Activated gamma-delta T cell treated with anti-CD3 and anti-CD28 coated beads, Interleukin-2, amount 50 U/mL, for 16 hours (primary cell): ENCODE measurements at places on chromosomes 4 and X.
A peak's percentile ranks its signal among the peaks of the same experiment; 100 is the strongest.

- DNase-seq: no peak
Observed at GRCh38 chr4:123116412-123116811, 194.0 kb upstream of the NUDT6 start.

- no peak for DNase-seq
Observed at GRCh38 chr4:7186031-7186430, 6.3 kb upstream of the SORCS2 start.

DNA sequence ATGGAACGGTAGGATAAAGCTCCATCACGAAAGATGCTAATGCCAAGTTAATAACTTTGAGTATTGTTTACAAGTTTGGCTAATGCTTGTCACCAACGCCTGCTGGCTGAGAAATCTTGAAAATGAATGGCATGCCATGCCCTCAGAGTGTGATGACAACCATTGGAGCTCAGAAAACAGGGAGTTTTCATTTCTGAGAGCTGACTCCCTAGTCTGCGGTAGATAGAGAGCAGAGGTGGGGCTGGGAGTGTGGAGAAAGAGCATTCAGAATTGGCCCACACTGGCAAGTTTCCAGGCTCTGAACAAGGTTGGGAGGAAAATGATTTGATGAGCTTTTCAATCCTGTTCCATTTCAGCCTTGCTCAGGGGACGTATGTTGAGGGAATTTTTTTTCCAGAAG is 183.9 kb downstream of the CPEB2 start:
- no peak for DNase-seq

DNA sequence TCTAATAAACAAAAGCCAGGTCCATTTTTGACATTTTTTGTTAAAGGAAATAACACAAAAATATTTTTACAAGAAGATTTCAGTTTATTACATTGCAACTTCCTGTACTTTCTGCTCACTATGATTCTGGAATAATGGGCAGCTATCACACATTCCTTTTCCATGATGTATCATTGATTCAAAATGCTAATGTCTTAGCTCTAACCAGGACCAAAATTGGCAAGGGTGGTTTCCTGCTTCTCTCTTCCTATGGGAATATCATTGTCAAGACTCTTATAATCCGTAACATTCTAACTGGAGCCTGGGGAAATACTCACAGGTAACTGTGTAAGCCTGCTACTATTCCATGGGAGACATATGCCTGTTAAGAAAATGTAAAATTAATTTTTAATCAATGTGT is 218.6 kb downstream of the DCAF12L2 start:
- no peak for DNase-seq

GRCh38 chr4:32744211-32744610 is 2024.0 kb downstream of the PCDH7 start:
- DNase-seq: no peak

DNA sequence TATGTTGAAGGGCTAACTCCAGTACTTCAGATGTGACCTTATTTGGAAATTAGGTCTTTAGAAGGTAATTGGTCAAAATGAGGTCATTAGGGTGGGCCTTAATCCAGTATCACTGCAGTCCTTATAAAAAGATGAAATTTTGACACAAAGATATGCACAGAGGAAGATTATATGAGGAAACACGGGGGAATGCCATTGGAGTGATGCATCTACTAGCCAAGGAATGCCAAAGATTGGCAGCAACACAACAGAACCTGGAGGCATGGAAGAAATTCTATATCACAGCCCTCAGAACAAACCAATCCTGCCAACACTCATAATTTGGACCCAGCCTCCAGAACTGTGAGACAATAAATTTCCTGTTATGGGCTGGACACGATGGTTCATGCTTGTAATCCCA is 17.6 kb downstream of the TRIM61 start:
- no peak for DNase-seq

DNA sequence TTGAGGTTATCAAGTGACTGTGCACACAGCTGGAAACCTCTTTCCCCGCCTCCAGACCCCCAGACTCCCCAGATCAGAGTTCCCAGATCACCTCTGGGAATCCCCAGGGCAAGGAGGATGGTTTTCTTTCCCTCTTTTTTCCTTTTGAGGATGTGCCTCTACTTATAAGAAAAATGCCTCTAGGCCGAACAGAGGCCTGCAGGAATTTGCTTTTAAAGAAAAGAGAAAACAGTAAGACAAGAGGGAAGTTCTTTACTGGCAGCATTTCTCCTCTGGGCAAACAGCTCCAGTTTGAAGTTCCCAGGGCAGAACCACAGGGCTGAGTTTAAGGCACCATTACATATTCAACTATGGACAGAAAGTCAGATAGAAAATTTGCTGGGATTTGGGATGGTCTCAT is 837.9 kb upstream of the LCORL start:
- no peak for DNase-seq

DNA sequence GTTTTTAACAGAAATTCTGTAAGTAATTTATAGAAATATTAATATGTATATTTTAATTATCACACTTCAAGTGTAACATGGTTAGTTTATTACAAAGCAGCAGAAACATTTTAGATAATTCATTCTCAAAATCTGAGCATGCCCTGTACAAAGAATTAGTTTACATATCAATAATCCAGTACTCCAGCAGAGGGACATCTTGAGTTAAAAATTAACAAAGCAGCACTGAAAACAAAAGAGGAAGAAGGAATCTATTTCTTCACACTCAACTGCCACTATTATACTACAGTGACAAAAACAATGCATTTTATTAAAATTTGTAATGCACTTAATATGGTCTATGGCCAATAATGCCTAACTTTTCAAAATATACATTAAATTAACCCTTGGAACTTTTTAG is 179.1 kb upstream of the KLHL4 start:
- DNase-seq: no peak

DNA sequence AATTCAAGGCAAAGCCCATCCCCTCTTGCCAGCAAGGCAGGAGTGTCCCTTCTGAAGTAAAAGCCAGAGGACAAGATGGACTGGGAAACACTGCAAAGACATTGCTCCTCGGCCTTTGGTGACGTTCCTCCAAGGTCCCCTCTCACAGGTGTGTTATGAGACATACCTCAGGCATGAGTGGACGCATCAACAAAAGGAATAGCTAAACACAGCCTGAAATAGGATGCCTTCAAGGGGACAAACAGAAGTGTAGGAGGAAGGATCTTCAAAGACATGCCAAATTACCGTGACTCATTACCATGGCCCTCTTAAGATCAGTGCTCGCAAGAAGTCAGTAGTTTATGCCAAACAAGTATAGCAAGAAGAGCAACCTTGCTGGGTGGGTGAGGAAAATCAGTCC is 6.0 kb upstream of the IDS start:
- no peak for DNase-seq

DNA sequence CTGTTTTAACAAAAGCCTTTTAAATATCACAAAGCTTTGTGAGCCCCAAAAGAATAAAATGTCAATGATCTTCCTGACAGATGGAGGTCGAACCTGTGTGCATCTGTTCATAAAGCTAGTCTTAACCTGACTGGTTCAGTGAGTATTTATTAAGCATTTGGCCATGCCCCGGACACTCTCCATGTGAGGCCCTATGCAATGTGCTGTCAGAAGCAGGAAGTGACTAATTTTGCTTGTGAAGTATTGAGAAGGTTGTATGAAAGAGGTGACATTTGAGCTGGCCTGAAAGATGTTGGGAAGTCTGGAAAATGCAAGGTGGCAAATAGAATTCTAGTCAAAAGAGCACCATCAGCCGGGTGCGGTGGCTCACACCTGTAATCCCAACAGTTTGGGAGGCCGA is 171.4 kb downstream of the MSL3 start:
- no peak for DNase-seq

GRCh38 chr4:157115613-157116335 is 39.8 kb downstream of the GLRB start:
- DNase-seq: no peak

DNA sequence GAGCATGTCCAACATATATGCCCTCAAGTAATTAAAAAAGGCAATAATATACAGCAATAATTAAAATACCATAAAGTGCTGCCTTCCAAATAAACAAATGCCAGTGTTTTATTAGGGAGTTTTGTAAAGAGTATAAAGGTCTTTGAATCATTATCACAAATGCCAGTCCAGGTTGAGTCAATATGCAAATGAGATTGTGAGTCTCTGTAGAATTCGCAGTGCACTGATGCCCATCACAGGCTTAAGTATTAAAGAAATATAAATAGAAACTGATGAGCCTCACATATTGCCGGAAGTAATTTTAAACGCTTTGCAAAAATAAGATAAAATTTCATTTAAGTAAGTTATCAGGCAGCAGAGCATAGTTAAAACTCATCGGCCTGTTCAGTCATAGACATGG is 205.0 kb upstream of the TECRL start:
- no peak for DNase-seq

DNA sequence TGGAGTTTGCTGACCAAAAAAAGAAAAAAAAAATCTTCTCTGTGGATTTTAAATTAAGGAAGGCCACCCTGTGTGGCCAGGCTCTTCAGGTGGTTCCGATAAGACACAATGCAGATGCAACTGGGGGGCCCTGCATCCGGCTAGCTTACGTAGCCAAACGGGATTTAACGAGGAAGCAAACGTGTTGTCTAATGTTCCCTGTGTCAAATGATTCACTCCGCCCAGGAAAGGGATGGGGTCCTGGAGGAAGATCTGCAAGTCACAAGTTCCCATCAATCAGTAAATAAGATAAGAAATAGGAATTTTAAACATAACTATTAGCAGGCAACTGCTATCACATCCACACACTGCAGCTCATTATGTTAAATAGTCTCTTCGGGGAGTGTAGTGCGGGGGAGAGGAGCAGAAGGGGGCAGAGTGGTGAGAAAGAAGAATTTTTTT is 216.4 kb upstream of the GYPA start:
- no peak for DNase-seq

- DNase-seq: no peak
Observed at GRCh38 chr4:11014199-11014598, 329.6 kb upstream of the CLNK start.

- no peak for DNase-seq
Observed at GRCh38 chr4:39814403-39815185, 116.7 kb downstream of the UBE2K start.

DNA sequence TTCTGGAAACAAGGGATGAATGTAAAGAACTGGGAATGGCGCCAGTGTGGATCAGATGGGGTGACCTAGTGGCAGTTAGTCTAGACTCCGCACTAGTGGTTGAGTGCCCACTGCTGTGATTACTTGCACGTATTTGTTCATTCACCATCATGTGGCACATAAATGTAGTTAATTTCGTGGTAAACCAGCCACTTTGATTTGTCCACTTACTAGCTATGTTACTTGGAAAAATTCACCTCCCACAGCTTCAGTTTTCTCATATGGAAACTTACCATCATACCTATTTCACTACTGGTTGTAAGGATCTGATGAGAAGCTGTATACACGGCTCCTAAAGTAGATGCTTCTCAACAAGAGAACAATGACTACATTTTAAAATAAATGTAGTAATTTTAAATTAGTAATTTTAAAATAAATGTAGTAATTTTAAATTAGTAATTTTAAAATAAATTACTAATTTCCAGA is 394 bp upstream of the DYNLT3 start:
- no peak for DNase-seq

- no peak for DNase-seq
Observed at GRCh38 chrX:153750127-153750774, 13.8 kb upstream of the PLXNB3 start.

DNA sequence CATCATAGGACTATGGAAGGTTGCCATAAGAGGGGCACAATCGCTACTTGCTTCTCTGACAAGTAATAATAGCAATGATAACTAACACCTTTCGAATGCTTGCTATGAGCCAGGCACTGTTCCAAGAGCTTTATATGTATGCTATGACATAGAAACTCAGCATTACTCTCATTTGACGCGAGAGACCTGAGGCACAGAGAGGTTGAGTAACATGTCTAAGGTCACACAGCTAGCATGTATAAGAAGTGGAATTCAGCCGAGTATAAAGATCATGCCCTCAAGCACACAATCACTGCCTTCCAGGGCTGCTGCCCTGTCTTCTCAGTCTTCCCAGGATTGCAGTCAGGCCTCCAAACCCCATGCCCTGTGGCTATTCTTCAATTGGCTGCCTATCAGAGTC is 19.5 kb downstream of the PJA1 start:
- no peak for DNase-seq

DNA sequence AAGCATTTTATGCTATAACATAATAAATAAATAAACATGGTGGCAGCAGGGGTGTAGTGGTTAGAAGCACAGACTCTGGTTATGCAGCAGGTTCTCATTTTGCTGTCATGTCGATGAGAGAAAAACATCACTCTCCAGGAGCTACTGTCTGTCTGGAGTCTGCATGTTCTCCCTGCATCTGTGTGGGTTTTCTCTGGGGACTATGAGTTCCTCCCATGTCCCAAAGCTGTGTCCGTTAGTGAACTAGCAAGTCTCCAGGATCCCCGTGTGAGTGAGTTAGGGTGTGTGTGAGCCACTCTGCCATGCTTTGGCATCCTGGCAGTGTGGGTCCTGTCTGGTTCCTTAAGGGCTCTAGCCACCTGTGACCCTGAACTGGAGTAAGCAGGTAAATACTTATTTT is 585.6 kb upstream of the AGA start:
- no peak for DNase-seq

- no peak for DNase-seq
Observed at GRCh38 chr4:83124111-83124780, 9.7 kb upstream of the PLAC8 start.

- no peak for DNase-seq
Observed at GRCh38 chr4:152951348-152951747, 15.2 kb downstream of the FHDC1 start.

- DNase-seq: no peak
Observed at GRCh38 chr4:106104276-106104675, 209.0 kb downstream of the NPNT start.

GRCh38 chrX:131821945-131822622 is 201.0 kb upstream of the STK26 start:
- DNase-seq: peak; percentile 65

DNA sequence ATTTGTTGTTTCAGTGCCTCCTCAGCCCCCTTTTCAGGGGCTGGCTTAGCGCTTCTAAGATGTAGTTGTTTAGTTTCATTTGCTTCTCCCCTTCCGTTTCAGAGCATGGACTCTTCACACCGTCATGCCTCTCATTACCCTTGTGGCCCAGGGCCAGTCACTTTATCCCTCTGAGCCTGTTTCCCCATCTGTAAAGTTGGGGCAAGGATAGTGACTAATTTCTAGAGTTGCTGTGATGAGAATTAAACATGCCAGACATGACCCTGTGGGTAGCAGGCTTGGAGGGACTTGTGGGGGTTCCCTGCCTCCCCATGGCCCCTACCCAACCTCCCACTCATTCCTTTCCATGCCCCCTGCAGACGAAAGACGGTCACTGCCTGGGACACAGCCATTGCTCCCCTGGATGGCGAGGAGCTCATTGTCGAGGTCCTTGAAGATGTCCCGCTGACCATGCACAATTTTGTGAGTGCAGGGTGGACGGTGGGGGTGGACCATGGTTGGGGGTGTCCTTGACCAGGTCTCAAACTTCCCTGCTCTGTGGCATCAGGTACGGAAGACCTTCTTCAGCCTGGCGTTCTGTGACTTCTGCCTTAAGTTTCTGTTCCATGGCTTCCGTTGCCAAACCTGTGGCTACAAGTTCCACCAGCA is 3.6 kb downstream of the ARAF start:
- DNase-seq: no peak

GRCh38 chrX:103183912-103184311 is 31.0 kb upstream of the BEX4 start:
- DNase-seq: no peak
